ENCODE measurements at places on chromosomes 16 and 17. TPM values are rescaled to one million over a fixed set of nuclear protein-coding genes. Genes with fewer than 3 reads are reported as not detected.

DNA sequence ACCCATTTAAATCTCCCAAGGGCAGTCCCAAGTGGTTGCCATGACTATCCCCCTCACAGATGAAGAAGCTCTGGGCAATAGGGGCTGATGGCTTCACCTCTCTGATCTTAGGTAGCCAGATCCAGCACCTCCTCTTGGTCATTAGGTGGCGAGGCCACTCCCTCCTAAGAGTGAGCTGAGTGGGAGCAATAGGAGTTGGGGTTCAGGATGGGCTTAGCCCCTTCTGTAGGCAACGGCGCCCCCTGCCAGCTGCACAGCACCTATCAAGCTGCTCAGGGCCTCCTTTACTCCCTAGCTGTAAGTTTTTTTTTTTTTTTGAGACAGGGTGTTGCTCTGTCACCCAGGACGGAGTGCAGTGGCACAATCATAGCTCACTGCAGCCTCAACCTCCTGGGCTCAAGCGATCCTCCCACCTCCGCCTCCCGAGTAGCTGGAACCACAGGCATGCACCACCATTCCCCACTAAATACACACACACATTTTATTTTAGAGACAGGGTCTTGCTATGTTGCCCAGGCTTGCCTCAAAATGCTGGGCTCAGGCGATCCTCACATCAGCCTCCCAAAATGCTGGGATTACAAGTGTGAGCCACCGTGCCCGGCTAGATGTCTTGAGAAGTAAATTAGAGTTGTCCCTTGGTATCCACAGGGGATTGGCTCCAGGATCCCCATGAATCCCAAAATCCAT, 3.5 kb upstream of the RRAD start:
- DNase-seq = no peak

The KLHL10 gene
- total RNA-seq = 0.80 TPM

DNA sequence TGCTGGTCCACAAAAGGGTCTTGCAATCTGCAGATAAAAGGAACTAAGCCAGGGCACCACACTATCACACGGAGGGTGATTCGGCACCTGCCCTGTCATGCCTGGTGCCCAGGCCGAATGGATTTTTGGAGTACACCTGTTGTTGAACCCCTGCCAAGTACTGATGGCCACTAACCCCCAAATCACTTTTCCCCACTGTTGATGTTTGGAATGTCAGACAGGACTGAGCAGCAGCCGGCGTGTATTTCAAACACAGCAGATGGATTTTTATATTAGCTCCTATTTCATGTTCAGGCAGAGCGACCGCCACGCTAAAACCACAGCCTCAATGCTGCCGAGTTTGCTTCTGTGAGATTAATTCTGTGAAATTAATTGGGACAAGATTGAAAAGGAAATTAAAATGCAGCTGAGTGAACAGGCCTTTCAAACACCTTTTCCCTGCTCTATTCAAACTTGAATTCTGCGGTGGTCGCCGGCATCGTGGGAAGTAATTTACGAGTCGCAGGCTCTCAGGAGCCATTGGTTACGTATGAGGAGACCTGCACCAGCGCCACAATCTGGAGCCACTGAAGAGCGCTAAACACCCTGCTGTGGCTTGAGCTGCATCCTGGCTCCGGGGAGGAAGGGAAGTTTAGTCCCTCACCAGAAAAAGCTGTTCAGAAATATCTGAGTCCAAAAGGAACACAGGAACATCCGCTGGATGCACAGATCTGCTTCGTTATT, 48.5 kb downstream of the SNX11 start:
- DNase-seq = no peak

GRCh38 chr16:10039220-10040096, 142.8 kb downstream of the GRIN2A start:
- DNase-seq = no peak

The CDH13 gene
- 13.1 TPM for total RNA-seq

DNA sequence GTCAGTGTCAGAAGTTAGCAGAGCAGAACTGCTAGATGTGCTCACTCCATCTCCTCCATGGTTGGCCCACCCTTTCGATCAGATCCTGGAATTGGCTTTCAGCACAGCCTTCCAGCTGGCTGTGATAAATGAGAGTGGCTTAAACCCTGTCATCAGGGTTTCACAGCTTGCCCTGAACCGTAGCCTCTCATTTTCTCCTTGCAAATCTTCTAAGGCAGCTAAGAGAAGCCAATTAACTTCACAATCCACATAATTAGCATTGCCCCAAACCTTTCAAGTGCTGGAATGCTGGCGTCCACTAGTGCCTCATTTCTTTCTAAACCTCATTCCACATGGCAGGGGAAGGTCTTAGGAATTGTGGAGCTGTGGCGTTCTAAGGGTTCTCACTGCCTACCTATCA, 21.7 kb downstream of the MILR1 start:
- no peak for DNase-seq

The TEKT1 gene
- not detected for total RNA-seq

DNA sequence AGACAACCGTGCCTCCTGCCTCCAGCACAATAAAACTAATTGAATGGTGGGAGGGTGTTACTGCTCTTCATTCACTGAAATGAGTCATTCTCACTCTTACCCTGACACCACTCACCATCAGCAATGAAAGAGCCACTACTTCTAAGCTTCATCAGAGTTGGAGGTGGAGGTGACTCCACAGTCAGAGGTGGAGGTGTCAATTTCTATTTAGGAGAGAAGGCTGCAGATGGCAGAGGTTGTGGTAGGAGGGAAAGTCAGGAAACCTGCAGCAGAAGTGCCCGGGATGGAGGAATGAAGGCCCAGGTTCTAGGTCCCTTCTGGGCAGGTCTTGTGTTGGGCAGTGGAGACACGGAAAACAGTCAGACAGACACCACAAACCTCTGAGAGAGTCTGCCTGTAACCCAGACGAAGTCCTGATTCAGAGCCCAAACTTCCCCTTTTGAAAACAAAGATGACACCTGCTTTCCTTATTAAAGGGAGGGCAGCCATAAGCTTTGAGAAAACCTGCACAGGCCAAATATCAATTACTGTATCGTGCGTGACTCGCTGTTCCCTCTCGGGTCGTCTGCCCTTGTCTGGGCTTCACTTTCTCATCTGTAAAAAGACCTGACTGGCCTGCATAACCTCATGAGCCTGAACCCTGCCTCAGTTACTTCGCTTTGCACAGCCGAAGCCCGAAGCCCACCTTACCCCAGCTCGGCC, 668 bp downstream of the ATPAF2 start:
- DNase-seq = no peak

- peak; percentile 42 for DNase-seq
Measured at GRCh38 chr16:17296431-17296830, 174.3 kb downstream of the XYLT1 start.
